Chondrocyte (in vitro differentiated cells): ENCODE measurements at places on chromosomes 5 and 9. TPM values are rescaled to one million over a fixed set of nuclear protein-coding genes. Genes with fewer than 3 reads are reported as not detected.

Gene ACTL7A
- not detected in 3 replicates for total RNA-seq

Gene IRX4
- not detected in 3 replicates for total RNA-seq

Gene CCNI2
- 0.15 TPM in 1 of 3 replicates, not detected in the others for total RNA-seq

Gene PCSK1
- 0.05 TPM in 1 of 3 replicates, not detected in the others for total RNA-seq

Gene TOR4A
- 0.85 to 3.5 TPM (median 3.4 TPM) in 3 replicates for total RNA-seq

Gene TAF7
- 66.4 to 73.3 TPM (median 69.7 TPM) in 3 replicates for total RNA-seq

Gene GOLPH3
- total RNA-seq: 95.2 to 110 TPM (median 106 TPM) in 3 replicates

Gene FKTN
- total RNA-seq: 16.2 to 21.9 TPM (median 21.4 TPM) in 3 replicates

Gene ZDHHC11
- total RNA-seq: 1.9 to 4.7 TPM (median 2.3 TPM) in 3 replicates

Gene MRPS2
- total RNA-seq: 22.7 to 24.6 TPM (median 24.4 TPM) in 3 replicates

Gene ADAMTS16
- 6.5 to 12.8 TPM (median 12.5 TPM) in 3 replicates for total RNA-seq

Gene PCDHGA4
- 0.72 to 1.4 TPM (median 0.94 TPM) in 3 replicates for total RNA-seq

Gene PCDHGB7
- total RNA-seq: 3.5 to 5.4 TPM (median 4.3 TPM) in 3 replicates

Gene FBP2
- total RNA-seq: not detected in 3 replicates
